ENCODE measurements at places on chromosomes 1 and 21.

- no peak for DNase-seq
Observed at GRCh38 chr1:179770887-179771502, 27.9 kb downstream of the FAM163A start.

DNA sequence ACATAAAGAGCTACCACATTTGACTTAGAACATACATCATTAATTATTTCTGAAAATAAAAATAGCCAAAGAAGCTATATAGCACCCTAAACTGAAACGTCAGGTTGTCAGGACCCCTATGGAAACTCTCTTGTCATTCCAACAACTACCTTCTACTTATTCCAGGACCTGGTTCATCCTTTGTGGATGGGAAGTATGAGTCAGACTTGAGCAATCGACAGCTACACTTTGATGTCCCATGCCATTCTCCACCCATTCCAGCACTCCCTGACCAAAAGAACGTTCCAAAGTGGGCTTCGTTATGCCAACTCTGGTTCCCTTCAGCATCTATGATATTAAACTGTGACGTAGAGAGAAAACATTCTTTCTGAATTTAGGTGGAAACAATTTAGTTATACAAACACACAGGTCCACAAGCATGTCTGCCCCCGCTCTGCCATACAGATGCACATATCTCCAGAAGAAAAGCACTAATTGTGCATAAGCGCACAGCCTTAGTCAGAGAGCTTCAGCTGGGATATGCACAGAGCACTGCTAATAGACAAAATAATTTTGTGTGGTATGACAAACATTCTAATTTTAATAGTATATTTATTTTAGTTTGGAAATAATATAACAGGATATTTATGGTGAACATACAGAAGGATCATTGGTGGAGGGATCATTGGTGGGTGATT, 723.1 kb upstream of the B3GALT2 start:
- DNase-seq = no peak

- DNase-seq = no peak
Observed at GRCh38 chr1:183914891-183915290, 110.0 kb downstream of the RGL1 start.

GRCh38 chr1:174060090-174060489, 37.9 kb upstream of the RC3H1 start:
- DNase-seq = no peak

- DNase-seq = no peak
Observed at GRCh38 chr1:245957427-245957826, 549.7 kb downstream of the SMYD3 start.

GRCh38 chr1:17531682-17532487, 7.6 kb upstream of the ARHGEF10L start:
- no peak for DNase-seq

GRCh38 chr1:7032992-7033391, 247.7 kb downstream of the CAMTA1 start:
- no peak for DNase-seq
